Activated T-cell treated with anti-CD3 and anti-CD28 coated beads for 48 hours (primary cell): ENCODE measurements at places on chromosomes 4 and X.

- no peak for DNase-seq
Measured at GRCh38 chr4:16893141-16893651, 5.2 kb downstream of the LDB2 start.

DNA sequence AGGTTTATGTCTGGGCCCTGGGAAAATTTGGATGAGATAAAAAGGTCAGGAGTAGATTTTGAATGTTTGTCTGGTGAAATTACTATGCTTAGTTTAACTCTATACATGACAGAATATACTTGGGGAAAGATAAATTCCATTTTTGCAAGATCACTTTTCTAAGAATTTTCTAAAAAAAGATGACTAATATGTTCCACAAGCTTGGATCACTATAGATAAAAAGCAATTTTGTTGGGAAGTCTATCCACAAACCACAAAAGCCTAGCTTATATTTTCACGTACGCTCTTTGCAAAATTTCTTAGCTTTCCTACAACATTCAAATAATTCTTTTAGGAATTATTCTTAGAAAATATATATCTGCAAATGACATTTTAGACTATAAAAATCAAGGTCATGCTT is 20.6 kb upstream of the COQ2 start:
- no peak for DNase-seq

- DNase-seq, result no peak
Measured at GRCh38 chr4:118173956-118174725, 139.9 kb downstream of the NDST3 start.

DNA sequence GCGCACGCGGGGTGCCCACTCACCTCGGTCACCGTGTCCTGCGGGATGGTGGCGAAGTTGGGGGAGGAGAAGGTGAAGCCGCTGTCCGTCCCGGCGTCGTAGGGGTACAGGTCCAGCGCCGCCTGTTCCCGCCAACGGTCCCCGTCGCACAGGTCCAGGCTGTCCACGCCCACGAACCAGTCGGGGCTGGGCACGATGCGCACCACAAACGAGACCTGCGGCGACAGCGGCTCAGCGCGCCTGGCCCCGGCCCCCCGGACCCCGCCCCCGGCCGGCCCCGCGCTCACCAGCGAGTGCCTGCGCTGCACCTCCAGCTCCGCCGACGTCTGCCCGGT is 1.4 kb downstream of the SPON2 start:
- no peak for DNase-seq

DNA sequence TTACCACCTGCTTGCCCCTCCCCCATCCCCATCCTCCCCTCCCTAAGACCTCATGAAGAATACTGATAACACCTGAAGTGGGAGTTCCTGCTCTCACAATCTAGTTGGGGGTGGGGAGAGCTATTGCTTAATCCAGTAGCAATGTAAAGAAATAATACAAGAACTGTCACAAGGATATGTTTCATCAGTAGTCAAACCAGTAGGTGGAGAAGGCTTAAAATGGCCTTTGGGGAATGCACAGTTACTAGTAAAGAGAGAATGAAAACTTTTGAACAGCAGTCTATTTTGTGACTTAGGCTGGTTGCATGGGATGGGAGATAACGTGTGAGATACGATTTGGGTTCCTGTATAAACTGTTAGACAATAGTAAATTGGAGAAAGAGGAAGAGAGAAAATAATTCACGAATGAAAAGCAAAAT is 6.0 kb downstream of the GALNT7 start:
- DNase-seq, result no peak

- DNase-seq, result no peak
Measured at GRCh38 chr4:122797405-122798094, 29.1 kb upstream of the FGF2 start.

DNA sequence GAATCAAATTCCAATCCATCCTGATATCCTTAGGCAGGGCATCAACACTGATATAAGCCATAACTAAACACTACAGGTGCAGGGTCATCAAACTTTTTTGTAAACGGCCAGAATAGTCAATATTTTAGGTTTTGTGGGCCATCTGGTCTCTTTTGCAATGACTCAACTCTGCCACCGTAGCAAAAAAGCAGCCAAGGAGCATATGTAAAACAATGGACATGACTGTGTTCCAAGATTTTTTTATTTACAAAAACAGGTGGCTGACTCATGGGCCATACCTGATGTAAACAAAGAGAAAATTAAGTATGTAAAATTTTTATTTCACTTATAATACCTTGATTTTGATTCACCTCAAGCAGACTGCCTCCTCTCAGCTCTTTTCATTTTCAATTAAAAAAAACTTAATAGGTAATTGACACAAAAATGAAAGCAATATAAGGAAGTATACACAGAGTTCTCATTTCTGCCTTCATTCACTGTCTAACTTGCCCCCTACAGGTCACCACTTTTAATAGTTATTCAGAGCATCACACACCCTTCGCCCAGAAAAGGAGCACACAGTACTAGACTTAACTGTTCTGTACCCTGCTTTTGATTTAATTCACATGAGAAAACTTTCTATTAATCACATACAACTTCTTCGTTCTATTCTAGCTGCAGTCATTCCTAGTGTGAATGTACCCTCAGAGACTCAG is 35.3 kb upstream of the GPM6B start:
- DNase-seq, result no peak

DNA sequence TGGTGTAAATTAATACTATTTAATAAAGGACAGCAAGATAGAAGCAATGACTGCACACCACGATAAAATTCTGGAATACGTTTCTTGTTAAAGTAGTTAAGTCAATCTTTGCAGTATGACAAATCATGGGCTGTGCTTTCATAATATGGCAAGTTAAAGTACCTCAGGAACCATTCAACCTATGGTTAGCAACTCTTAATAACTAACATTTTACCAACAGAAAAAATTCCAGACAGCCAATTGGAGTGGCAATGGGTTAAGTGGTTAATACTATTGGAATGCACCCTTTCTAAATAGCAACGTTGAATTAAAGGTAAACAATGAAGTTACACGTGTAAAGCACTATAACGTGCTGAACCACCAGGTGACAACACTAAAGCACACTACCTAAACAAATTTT is 72.4 kb upstream of the ZCCHC13 start:
- no peak for DNase-seq

- DNase-seq, result no peak
Measured at GRCh38 chrX:40402831-40403533, 177.8 kb upstream of the ATP6AP2 start.

- DNase-seq, result no peak
Measured at GRCh38 chr4:93855926-93856325, 27.4 kb downstream of the ATOH1 start.

GRCh38 chrX:113770071-113770470 is 813.8 kb upstream of the HTR2C start:
- DNase-seq, result no peak

DNA sequence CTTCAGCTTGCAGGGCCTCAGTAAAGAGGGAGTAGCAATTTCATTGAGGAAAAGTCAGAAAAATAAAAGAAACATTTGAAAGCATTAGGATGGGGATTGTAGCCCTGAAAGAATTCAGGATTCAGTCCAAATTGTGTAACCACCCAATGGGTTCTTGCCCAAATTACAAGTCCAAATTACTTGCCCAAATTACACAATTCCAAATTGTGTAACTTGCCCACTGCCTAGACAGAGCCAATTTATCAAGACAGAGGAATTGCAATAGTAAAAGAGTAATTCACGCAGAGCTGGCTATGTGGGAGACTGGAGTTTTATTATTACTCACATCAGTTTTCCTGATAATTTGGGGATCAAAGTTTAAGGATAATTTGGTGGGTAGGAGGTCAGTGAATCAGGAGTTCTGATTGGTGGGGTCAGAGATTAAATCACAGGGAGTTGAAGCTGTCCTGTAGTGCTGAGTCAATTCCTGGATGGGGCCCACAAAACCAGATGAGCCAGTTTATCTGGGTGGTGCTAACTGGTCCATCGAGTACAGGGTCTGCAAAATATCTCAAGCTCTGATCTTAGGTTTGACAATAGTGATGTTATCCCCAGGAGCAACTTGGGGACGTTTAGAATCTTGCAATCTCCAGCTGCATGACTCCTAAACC is 18.1 kb upstream of the PAGE5 start:
- no peak for DNase-seq

GRCh38 chrX:49204709-49205108 is 4.7 kb upstream of the SYP start:
- DNase-seq, result no peak

DNA sequence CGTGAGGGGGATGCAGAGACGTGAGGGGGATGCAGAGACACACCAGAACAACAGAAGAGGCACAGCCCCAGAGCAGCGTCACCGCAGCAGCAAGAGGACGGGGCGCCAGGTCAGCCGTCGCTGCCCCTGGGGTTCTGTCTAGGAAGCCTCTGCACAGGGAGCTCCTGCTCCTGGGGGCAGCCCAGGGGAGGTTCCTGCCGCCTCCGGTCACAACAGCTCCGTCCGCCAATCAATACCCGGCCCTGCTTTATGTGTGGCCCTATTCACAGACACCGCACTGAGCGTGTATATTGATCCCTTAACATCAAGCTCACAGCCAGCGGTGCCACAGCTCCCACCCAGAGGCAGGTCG is 69.6 kb downstream of the FAM53A start:
- no peak for DNase-seq

DNA sequence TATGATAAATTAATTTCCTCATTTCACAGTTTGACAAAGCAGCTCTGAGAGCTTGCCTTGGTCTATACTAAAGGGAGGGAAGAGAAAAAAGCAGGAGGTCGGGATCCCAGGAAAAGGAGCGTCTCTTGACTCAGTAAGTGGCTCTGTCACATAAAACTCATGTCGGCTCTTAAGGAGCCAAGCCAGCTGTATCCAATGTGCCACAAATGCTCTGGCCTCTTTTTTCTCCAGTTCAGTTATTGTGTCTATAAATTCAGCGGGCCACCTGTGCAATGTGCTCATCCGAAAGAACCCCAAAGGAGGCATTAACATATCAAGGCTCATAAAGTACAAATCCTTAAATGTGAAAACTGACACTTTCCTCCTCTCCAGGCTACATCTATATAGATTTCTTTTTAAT is 337.7 kb upstream of the FAM241A start:
- no peak for DNase-seq

- no peak for DNase-seq
Measured at GRCh38 chr4:15163284-15163645, 161.0 kb downstream of the CPEB2 start.

- no peak for DNase-seq
Measured at GRCh38 chr4:26253968-26254367, 66.8 kb upstream of the RBPJ start.

- DNase-seq, result no peak
Measured at GRCh38 chrX:1649621-1650020, 34.8 kb downstream of the ASMT start.

GRCh38 chr4:172652369-172652768 is 516.2 kb upstream of the GALNT7 start:
- DNase-seq, result no peak

DNA sequence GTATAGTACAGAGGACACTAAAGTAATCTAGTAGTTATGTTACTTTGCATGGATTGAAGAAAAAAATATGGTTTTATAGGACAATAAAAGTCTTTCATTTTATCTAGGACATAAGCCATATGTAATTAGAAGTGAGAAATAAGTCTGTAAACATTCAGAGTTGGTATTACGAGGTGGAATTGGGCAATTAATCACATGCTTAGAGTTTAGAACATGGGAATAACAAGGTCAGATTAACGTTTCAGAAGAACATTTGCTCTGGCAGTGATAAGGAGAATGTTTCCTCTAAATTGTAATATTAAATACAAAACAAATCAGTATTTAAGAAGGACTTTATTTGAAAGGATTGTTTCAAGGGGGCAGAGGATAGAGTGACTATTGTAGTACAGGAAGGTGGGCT is 15.6 kb upstream of the SULT1E1 start:
- no peak for DNase-seq

DNA sequence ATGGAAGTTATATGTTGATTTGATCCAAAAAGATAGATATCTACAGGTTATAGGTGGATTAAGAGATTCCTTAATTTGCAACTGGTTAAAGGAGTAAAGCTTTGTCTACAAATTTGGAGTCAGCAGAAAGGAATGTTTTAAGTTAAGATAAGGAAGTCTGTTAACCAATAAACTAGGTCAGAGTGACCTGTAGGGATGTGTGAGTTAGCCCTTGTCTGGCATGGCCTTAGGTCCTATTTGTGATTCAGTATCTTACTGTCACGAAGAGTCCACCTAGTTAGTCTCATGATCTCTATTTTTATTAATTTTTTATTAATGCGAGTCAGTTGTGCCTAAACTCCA is 230.8 kb downstream of the INPP4B start:
- DNase-seq, result no peak

DNA sequence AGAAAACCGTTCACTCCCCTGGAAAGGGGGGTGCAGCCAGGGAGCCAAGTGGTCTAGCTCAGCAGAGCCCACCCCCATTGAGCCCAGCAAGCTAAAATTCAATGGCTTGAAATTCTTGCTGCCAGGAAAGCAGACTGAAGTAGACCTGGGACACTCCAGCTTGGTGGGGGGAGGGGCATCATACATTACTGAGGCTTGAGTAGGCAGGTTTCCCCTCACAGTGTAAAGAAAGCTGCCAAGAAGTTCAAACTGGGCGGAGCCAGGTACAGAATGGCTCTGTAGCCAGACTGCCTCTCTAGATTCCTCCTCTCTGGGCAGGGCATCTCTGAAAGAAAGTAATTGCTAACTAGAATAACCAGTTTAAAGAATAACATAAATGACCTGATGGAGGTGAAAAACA is 372.3 kb upstream of the F9 start:
- DNase-seq, result no peak

DNA sequence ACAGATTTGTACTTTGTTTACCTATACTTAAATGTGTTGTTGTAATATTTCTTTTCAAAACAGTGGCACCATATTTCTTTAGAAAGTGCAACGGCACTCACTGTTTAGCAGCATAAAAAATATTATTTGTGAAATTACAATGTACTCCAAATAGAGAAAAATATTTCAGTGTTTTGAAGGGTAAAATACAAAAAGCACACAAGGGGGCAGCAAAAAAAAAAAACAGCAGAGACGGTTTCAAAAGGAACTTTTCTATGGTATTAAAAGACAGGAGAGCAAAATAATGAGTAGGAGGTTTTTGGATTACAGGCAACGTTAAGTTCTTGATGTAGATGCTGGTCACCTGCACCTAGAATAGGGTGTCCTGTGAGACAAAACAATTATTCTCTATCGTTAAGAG is 2.0 kb downstream of the NUDT11 start:
- DNase-seq, result no peak

- no peak for DNase-seq
Measured at GRCh38 chr4:172892300-172892699, 276.3 kb upstream of the GALNT7 start.

GRCh38 chr4:95219109-95219508 is 329.7 kb downstream of the UNC5C start:
- DNase-seq, result no peak

DNA sequence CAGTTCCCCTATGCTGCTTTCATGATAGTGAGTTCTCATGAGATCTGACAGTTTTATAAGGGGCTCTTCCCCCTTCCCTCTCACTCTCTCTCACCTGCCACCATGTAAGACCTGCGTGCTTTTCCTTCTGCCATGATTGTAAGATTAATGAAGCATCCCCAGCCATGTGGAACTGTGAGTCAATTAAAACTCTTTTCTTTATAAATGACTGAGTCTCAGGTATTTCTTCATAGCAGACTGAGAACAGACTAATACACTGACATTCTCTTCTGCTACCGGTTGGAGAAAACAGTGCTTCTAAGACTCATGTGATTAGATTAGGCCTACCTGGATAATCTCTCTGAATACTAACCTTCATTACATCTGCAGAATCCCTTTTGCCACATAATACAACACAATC is 45.4 kb upstream of the TRPC5OS start:
- DNase-seq, result no peak

- DNase-seq, result no peak
Measured at GRCh38 chr4:183807420-183808096, 97.5 kb upstream of the STOX2 start.
